ENCODE measurements at places on chromosomes 6 and 20.

- DNase-seq = no peak
Measured at GRCh38 chr6:109662192-109662591, 28.8 kb downstream of the AK9 start.

GRCh38 chr20:58646703-58647102, 4.4 kb upstream of the STX16 start:
- DNase-seq = no peak

- DNase-seq = no peak
Measured at GRCh38 chr6:14601490-14601889, 483.9 kb downstream of the CD83 start.

GRCh38 chr6:140542863-140543262, 1168.4 kb upstream of the CITED2 start:
- DNase-seq = no peak

DNA sequence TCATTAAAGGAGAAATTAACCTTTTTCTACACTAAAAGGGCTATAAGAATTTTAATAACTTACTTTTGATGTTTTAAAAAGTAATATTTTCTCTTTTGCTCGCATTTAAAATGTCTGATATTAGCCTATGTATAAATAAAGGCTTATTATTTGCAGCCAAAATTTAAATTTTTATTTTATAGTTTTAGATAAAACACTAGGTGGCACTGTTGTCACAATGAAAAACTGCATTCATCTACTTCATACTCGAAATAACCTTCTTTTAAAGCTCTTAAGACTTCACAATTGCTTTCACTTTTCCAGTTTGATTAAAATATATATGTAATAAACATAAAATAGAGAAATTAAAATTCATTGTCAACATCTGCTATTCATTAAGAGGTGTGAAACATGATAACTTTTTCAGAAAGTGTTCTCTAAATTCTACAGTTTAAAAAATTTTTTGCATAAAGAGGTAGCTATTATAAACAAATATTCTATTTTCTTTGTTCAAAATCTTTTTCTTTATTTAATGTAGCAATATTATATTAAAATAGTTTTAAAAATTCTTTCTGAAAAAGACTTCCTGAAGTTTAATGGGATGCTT, 78.8 kb upstream of the DEFB112 start:
- no peak for DNase-seq

DNA sequence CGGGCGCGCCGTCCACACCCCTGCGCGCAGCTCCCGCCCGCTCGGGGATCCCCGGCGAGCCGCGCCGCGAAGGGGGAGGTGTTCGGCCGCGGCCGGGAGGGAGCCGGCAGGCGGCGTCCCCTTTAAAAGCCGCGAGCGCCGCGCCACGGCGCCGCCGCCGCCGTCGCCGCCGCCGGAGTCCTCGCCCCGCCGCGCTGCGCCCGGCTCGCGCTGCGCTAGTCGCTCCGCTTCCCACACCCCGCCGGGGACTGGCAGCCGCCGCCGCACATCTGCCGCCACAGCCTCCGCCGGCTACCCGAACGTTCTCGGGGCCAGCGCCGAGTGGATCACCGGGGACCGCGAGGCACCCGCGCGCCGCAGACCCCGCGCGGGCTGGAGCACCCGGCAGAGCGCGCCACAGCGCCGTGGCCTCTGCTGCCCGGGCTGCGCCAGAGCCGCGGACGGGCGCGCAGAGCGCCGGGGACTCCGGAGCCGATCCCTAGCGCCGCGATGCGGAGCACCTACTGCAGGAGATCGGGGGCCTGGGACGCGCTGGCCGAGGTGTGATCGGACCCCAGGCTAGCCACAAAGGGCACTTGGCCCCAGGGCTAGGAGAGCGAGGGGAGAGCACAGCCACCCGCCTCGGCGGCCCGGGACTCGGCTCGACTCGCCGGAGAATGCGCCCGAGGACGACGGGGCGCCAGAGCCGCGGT, at the start of gene BMP2:
Gene BMP2 (plus strand): TSS at position 151 of the 692 bp plus-strand sequence. CDS start 2,441 bp downstream, outside the sequence.
- no peak for DNase-seq

Data from AG04449 (cell line).